ENCODE measurements at places on chromosomes 3 and 15. TPM values are rescaled to one million over a fixed set of nuclear protein-coding genes. Genes with fewer than 3 reads are reported as not detected.

The GPR160 gene
- total RNA-seq: 0.44 TPM

The WDR93 gene
- total RNA-seq: 0.34 TPM

The GOLGA6L4 gene
- total RNA-seq: 10.9 TPM

The PIF1 gene
- total RNA-seq: 10.8 TPM

The VPS39 gene
- total RNA-seq: 91.2 TPM

The TGM5 gene
- total RNA-seq: not detected

The MYO5C gene
- total RNA-seq: 19.9 TPM
